ENCODE measurements at places on chromosomes 1 and 21.

GRCh38 chr1:181397845-181398244, 85.5 kb upstream of the CACNA1E start:
- no peak for DNase-seq

DNA sequence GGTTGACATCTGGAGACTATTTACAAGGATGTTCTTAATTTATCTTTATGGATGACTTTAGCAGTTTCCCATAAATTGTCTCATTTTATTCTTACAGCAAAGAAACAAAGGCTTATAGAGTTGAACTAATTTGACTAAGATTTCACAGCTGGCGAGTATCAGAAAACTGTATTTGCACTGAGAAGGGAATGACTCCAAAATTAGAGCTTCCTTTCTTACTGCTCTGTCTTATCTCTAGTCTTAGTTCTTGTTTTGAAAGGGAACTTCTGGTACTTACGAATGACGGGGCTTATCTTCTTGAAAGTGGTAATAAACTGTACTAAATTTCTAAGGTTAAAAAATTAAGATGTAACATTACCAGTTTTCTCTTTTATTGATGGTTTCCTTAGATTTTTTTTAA, 13.6 kb downstream of the CNST start:
- DNase-seq, result no peak

GRCh38 chr1:214425716-214426425, 125.5 kb downstream of the PTPN14 start:
- no peak for DNase-seq

- DNase-seq, result peak; percentile 48
These were observed 65.2 kb upstream of the TARBP1 start for GRCh38 chr1:234544087-234544579.

DNA sequence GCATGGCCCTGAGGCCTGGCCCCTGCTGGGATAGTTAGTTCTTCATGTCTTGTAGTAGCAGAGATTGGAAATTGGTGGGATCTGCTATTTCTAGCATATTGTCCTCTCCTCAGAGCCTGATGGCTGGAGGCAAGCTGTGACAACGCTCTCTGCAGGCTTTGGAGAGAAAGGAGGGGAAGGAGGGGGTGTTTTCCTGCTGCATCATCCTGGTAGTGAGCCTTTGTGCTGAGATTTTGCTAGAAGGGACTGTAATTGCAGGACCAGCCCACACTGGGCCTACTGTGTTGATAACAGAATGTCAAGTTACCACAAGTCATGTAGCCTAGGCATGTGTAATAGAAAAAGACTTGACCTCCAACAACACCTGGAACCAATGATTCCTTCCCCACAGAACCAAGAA, 351.0 kb downstream of the SIPA1L2 start:
- no peak for DNase-seq

DNA sequence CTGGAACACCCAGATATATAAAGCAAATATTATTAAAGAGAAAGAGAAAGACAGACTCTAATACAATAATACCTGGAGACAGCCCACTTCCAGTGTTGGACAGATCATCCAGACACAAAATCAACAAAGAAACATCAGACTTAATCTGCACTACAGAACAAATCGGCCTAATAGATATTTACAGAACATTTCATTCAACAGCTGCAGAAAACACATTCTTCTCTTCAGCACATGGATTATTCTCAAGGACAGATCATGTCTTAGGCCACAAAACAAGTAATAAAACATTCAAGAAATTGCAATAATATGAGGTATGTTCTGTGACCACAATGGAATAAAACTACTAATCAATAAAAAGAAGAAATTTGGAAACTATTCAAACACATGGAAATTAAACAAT, 398.3 kb upstream of the DUSP10 start:
- DNase-seq, result no peak

GRCh38 chr21:34874684-34875513, 174.2 kb downstream of the RUNX1 start:
- DNase-seq, result no peak

DNA sequence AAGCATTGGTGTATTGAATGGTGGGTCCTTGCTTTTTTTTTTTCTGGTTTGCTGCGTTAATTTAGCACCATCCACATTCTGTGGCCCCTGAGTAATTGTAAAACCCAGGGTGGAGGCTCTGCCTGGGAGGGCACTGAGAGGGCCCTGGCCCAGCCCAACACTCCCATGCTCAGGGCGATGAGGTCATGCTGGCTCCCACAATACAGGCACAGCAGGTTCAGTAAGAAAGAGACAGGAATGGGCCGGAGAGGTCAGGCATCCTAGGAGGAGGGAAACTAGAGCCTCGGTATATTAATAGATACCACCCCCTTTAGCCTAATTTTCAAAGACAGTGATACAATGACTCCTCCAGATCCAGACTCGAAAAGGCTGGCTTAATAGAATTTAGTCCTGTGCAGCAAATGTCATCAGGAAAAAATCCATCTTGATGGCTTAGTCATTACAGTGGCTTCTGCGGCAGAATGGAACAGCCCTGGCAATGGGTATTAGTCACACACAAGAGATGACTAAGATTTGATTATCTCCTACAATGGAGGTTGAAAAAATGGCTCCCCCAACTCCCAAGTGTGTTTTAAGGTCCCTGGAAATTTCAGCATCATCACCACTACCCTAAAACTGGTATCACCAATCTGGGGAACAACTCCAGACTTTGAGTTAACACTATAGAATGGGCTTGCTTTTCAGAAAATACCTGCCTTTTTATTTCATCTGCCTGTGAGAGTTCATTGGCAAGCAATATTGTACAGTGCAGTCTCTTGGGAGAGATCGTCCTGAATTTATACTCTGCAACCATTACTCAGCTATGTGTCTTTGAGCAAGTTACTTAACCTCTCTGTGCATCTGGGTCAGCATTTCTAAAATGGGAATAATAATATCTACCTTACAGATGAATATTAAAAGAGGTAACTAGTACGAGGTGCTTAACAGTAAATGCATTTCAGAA, 43.9 kb upstream of the LYST start:
- peak; percentile 41 for DNase-seq

DNA sequence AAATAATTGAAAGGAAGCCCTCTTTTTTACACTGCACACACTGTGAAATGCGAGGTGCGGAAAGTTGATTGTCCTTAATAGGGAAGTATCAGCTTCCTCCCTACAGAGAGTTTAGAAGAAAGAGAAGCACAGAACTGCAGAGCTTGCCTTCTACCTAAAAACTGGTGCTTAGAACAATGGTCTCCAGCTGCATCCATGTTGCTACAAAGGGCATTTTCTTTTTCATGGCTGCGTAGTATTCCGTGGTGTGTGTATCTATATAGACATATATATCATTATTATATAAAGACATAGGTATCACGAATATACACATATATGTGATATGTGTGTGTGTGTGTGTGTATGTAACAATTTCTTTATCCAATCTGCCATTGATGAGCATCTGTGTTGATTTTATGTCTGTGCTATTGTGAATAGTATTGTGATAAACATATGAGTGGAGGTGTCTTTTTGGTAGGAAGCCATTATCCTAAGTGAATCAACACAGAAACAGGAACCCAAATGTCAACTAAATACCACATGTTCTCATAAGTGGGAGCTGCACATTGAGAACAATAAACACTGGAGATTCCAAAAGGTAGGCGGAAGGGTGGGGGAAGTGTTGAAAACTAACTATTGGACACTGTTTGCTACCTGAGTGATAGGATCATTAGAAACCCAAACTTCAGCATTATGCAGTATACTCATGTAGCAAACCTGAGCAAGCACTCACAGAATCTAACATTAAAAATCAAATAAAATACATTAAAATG, 290.0 kb upstream of the RUNX1 start:
- DNase-seq, result no peak

GRCh38 chr1:92081031-92081430, 886 bp downstream of the BTBD8 start:
- DNase-seq, result no peak
